Stimulated activated CD4-positive, alpha-beta T cell treated with anti-CD3 and anti-CD28 coated beads, Interleukin-15, amount 100 ng/mL, for 24 hours (primary cell): ENCODE measurements at places on chromosomes 5 and 9.

DNA sequence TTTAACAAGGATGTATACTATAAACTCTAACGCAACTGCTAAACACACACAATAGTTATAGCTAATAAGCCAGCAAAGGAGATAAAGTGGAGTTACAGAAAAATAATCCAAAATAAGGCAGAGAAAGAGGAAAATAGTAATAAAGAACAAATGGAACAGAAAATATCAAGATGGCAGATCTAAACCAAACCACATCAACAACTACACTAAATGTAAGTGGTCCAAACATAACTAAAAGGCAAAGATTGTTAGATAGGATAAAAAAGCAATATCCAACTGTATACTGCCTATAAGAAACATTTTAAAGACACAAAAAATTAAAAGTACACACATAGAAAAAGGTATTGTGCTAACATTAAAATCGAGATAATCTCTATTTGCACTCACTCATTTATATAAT, 5.6 kb upstream of the COL23A1 start:
- DNase-seq: no peak

DNA sequence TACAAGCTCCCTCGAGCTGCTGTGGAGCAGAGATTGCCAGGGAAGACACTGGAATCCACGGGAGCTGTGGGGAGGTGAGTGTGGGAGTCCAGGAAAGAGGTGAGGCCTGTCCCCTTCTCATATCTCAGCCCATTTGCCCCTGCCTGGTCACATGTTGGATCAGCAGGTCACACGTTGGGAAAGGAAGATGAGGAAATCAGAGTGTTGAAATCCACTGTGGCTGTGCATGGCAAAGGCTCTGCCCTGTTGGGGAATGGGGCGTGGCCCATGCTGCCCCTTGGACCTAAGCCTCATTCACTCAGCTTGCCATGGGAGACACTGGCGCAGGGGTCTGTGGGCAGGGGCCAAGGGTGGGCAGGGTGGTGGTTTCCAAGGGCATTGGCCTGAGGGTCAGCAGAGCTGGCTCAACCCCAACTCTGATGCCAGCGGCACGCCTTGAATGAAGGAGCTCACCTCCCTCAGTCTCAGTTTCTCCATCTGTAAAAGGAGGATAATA, 85.4 kb upstream of the CPEB4 start:
- DNase-seq: no peak

GRCh38 chr5:55236800-55237199, 3.4 kb upstream of the CCNO start:
- no peak for DNase-seq

DNA sequence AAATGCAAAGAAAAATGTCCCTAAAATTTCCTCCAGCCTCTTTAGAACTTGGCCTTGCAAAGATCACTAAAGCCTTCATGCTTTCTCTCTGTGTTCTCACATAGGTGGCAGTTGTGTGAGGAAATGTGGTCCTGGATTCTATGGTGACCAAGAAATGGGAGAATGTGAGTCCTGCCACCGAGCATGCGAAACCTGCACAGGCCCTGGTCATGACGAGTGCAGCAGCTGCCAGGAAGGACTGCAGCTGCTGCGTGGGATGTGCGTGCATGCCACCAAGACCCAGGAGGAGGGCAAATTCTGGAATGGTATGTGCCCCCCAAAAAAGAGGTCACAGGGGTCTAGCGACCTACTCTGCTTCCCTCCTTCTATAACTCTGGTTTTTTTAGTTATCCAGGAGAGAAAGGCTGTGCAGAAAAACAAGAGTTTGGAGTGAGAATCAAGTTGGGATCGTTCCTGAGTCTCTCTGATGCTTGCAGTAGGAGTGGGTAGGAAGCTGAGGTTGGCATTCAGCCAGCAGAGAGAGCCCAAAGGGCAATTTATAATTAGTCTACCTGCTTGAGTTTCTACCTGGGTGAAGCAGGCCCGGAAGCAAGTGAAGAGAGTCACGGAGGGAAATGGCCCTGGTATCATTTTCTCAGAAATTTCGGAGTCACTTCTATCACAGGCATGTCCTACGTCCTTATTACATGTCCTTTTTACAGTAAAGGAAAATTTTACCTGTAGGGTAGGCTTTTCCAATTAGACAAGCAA, 97.5 kb downstream of the RFK start:
- no peak for DNase-seq
